LHCN-M2 (cell line): ENCODE measurements at places on chromosomes 7 and 10.

DNA sequence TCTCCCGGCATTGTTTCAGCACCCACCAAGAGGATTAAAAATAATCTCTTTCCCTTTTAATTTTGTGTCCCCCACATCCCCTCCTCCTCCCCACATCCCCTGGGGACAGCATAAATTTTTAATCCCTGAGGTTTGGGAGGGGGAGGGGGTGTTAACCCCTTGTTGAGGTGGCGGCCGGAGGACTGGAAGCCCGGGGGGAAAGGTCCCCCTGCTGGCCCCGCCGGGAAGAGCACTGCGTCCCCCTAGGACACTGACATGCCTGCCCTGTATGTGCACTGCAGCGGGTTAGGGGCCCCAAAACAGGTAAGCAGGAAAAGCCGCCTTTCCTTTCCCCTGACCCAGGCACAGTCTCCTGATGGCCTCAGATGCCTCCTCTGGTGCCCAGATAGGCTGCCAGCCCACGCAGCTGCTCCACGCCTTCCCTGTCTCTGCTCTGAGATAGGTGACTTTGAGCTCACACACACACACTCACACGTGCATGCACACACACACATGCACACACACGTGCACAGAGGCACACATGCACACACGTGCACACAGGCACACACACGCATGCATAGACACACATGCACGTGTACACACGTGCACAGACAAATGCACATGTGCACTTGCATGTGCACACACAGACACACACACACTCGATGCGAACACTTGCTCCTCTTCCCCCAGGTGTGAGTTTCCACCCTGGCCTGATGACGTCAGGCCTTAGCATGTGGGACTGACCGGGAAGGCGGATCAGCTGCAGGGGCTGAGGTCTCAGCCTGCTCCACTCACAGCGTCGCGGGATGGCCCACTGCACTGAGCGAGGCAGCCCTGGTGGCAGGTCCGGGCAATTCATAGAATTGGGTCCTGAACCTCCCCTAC is 12.3 kb downstream of the CNPY1 start:
- no peak for DNase-seq

- no peak for DNase-seq
Observed at GRCh38 chr7:86485827-86486226, 157.9 kb upstream of the GRM3 start.

- no peak for DNase-seq
Observed at GRCh38 chr7:2317556-2318293, 3.5 kb upstream of the SNX8 start.

DNA sequence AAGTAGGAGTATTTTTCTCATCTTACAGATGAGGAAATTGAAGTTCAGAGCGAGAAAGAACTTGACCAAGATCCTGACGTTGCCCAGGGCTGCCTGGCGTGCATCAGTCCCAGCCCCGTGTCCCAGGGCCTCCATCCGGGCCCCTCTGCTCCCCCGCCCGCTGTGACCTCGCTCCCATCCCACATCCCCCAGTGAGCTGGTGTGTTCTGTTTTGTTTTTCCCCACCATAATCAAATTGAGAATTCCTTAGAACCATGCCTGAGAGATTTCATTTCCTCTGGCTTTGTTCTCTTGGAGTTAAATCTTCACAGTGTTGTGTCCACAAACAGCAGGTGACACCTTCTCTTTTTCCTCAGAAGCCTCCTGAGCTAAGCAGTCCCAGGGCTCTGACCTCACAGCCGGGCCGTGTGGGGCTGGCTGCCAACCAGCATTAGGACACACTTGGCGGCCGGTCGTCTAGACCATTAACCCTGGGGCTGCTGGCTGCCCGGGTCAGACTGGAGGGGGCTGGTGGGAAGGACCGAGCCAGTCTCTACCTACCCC is 44.3 kb downstream of the PFKP start:
- no peak for DNase-seq

- peak; percentile 71 for DNase-seq
Observed at GRCh38 chr7:91941450-91941849, 788 bp downstream of the AKAP9 start.

DNA sequence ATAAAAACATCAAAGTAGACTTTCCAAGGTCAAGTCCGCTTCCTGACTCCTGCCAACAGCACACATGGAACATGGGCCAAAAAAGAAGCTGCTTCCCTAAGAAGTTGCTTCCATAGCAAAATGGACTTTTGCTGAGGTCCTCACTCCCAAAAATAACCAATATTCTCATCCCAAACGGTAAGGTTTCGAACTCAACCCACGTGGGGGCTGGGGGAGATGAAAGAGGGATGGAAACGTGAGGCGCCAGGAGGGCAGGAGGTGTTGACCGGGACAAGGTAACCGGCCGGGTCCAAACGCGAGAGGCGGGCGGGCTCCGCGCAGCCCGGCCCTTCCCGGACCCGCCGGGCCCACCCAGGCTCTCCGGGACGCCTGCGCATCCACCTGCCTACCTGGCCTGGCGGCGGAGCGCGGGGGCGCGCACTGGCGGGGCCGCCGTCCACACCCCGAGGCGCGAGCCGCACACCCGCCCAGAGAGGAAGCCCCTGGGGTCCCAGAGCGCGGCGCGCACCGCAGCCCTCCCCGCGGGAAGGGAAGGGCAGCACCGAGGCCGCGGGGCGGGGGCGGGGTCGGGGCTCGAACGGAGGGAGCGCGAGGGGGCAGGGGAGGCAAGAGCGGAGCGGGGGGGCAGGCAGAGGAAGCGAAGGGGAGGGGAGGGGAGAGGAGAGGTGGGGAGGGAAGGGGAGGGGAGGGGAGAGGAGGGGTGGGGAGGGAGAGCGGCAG is 742 bp downstream of the LMBR1 start:
- DNase-seq: no peak
